GM23248 (cell line): ENCODE measurements at places on chromosomes 4 and X. TPM values are rescaled to one million over a fixed set of nuclear protein-coding genes. Genes with fewer than 3 reads are reported as not detected.

- H3K4me1 ChIP-seq: peaks cover 38% of the 10 kb centered on the region
- no peaks in the 10 kb centered on the region for H3K36me3 ChIP-seq
- peak overlapping the region; percentile 45 for H3K4me3 ChIP-seq
- H3K27ac ChIP-seq: peak overlapping the region; percentile 58
These were observed 23.9 kb downstream of the SCD5 start for GRCh38 chr4:82774711-82775171.

GRCh38 chr4:121380776-121381462 lies at the start of gene QRFPR:
Gene QRFPR (minus strand): TSS chr4:121381018. CDS start chr4:121380647, 371 bp downstream.
- peak within 1 kb of the TSS; percentile 37; the same call in 1 of the 2 replicates for H3K4me3 ChIP-seq
- no peaks in the 10 kb centered on the region for H3K4me1 ChIP-seq
- no peak within 1 kb of the TSS for H3K27ac ChIP-seq
- peaks cover 47% of the 10 kb centered on the region for H3K27me3 ChIP-seq
- no peak for DNase-seq

- H3K36me3 ChIP-seq: peaks cover 3% of the 10 kb centered on the region; the same call in 1 of the 2 replicates
- no peak overlapping the region for H3K4me3 ChIP-seq
These were observed 24.2 kb downstream of the TNIP2 start for GRCh38 chr4:2731907-2732317.

DNA sequence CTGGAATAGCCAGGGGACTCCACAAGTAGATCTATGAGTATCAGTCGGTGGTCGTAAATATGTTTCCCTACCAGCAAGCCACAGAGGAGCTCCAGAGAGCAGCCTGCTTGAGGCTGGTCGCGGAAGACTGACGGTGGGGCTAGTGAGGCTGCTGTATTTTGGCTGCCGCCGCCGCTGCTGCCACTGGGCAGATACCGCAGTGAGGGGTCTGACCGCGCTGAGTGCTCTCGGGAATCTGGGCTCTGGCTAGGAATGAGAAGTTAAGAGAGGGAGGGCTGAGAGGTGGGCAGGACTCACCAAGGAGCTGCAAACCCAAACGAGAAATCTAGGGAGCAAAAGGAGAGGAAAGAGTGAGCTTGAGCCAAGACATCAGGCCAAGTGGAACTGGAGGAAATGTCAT lies at the start of gene EXOC1L:
Gene EXOC1L, plus strand, starts transcription at position 157 of the 400 bp plus-strand sequence. Its CDS starts 237 bp downstream, at position 394.
- no peak within 1 kb of the TSS for H3K27ac ChIP-seq
- H3K27me3 ChIP-seq: peaks cover 12% of the 10 kb centered on the region
- H3K4me1 ChIP-seq: no peaks in the 10 kb centered on the region
- H3K4me3 ChIP-seq: peak within 1 kb of the TSS; percentile 64
- DNase-seq: peak; percentile 40

- no peaks in the 10 kb centered on the region for H3K4me1 ChIP-seq
- H3K27me3 ChIP-seq: no peaks in the 10 kb centered on the region
These were observed 1413.0 kb downstream of the PCDH7 start for GRCh38 chr4:32133141-32133540.

DNA sequence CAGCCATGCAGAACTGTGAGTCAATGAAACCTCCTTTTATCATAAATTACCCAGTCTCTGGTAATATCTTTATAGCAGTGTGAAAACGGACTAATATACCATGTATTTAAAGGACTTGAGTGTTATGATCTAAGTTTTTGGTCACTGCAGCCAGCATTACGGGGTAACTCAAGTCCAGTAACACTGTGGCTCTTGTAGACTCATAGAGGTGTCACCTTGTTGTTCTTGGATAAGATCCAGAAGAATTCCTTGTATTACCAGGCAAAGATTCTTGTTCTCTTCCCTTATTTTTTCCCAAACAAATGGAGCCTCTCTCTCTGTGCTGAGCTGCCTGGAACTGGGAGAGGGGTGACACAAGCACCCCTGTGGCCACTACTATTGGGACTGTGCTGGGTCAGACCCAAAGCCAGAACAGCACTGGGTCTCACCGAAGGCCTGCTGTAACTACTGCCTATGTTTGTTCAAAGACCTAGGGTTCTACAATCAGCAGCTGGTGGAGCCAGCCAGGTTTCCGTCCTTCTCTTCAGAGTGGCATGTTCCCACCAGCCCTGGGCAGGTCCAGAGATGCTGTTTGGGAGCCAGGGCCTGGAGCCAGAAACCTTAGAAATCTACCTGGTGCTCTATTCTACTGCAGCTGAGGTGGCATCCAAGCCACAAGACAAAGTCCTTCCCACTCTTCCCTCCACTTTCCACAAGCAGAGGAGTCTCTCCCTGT lies 43.7 kb upstream of the MED14 start:
- H3K27me3 ChIP-seq: no peaks in the 10 kb centered on the region
- no peak overlapping the region for H3K4me3 ChIP-seq
- no peaks in the 10 kb centered on the region for H3K36me3 ChIP-seq
- peak; percentile 69 for DNase-seq
- no peak overlapping the region for H3K27ac ChIP-seq
- H3K4me1 ChIP-seq: peaks cover 8% of the 10 kb centered on the region

The TRPC5OS gene
- polyA plus RNA-seq: not detected in 2 replicates

The LINC00632 gene
- 36.7 and 40.7 TPM in 2 replicates for polyA plus RNA-seq

The IQCM gene
- not detected in 2 replicates for polyA plus RNA-seq
